ENCODE measurements at places on chromosomes 1 and 21.

GRCh38 chr1:150332651-150333290 is 11.4 kb downstream of the PRPF3 start:
- DNase-seq, result no peak

GRCh38 chr1:190904091-190904695 is 426.5 kb upstream of the BRINP3 start:
- no peak for DNase-seq

DNA sequence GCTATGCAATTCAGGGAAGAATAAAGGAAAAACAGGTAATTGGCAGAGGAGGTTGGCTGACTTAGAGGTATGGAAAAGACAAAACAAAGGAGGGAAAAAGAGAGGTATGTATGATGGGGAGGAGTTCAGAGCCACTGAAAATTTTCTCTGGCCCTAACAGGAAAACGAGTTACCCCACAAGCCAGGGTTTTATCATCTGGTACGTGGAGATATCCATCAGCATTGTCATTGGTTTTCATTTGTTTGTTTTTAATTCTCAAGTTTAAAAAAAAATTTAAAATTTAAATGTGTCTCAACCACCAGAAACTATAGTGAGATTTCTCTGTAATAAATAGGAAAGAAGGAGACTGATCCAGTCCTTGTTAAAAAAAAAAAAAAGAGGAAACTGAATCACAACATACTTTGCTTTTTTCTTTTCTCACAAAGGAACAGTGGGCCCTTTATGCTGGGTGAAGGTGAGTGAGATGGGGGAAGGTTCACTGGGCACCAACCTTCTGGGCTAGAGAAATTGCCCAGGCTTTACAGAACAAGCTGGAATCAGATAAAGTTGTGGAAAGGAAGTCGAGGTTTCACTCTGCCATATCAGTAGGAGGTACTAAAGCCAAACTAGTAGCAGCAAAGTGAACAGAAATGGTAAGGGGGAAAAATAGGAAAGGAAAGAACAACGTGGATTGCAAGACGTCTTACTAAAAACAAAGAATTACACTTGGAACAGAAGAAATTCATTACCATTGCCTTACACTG is 2.7 kb downstream of the IFNAR2 start:
- no peak for DNase-seq

- DNase-seq, result no peak
Measured at GRCh38 chr1:21381354-21381753, 58.6 kb upstream of the NBPF3 start.

DNA sequence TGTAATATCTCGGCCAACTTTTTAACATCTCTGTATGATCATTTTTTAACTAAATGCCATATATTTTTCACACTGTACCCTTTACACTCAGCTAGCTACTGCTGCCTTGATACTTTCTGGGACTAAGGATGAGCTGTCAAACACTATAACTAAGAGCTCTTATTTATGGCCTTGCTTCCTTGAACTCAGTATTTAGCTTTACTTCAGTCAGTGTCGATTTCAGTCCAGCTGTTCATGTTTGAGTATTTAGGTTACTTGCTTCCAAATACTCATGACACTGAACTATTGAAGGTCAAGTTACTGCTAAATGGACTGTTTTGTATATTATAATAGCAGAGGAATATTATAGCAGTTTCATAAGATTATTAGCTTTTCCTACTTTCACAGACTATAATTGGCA is 25.9 kb upstream of the USP25 start:
- no peak for DNase-seq

- DNase-seq, result no peak
Measured at GRCh38 chr1:150708595-150708994, 11.6 kb upstream of the GOLPH3L start.

DNA sequence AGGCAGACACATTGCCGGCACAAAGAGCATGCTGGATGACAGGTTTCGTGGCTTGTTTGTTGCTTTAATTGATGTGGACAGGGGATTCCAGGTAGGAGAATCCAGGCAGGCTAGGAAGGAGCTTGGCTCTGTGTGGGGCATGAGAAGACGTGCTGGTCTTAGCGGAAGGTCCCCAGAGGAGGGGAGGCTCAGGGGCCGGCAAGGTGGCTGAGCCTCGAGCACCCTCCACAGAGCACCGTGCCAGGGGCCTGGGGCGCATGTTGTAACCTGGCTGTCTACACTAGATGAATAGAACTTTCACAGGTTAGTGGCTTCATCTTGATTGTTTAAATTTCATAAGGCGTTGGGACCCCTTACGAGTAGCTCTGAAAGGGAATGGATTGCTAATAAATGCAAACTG is 223.1 kb downstream of the CAMTA1 start:
- DNase-seq, result no peak

- no peak for DNase-seq
Measured at GRCh38 chr1:190616235-190616634, 138.6 kb upstream of the BRINP3 start.

GRCh38 chr1:21823206-21823979 is 11.3 kb downstream of the LDLRAD2 start:
- DNase-seq, result no peak

- DNase-seq, result peak; percentile 44
Measured at GRCh38 chr1:181152892-181153633, 64.6 kb downstream of the IER5 start.

- DNase-seq, result no peak
Measured at GRCh38 chr1:3170561-3171453, 101.8 kb downstream of the PRDM16 start.

- no peak for DNase-seq
Measured at GRCh38 chr1:1167398-1167821, 6.3 kb upstream of the TTLL10 start.

GRCh38 chr1:168966217-168966616 is 140.3 kb upstream of the ATP1B1 start:
- no peak for DNase-seq

- DNase-seq, result no peak
Measured at GRCh38 chr1:6110326-6110725, 64.6 kb downstream of the KCNAB2 start.

- DNase-seq, result no peak
Measured at GRCh38 chr1:221781102-221781755, 39.3 kb upstream of the DUSP10 start.
